ENCODE measurements at places on chromosomes 1 and 21.

GRCh38 chr21:42627527-42628289 lies 25.7 kb upstream of the PDE9A start:
- DNase-seq: no peak

DNA sequence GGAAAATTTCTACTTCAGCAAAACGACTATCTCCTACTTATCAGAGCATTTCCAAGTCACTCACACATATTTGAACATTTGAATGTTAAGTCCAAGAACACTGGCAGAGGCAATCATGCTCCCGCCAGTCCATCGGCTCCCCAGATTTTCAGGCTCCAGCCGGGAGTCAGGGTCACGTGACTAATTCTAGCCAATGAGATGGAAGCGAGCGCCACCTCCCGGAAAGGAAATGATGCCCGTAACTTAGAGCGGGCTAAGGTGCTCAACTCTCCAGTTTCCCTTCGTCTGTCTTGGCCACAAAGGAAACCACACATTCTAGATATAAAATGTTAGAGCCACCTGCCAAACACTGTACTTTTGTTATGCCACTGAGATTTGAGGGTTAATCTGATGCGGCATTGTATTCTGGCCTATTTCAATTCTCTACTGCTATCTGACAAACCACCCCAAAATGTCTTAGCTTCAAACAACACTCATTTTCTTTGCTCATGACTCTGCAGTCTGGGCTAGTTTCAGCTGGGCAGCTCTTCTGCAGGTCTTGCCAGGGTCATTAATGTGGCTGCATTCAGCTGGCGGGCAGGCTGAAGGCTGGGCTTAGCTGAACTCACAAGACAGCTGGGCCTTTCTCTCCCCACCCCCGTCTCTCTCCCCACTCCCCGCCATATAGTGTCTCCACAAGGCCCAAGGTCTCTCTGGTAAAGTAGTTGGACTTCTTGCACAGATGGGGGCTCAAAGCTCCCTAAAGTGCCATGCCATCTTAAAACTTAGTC lies 16.5 kb upstream of the LHX4 start:
- peak; percentile 52 for DNase-seq

DNA sequence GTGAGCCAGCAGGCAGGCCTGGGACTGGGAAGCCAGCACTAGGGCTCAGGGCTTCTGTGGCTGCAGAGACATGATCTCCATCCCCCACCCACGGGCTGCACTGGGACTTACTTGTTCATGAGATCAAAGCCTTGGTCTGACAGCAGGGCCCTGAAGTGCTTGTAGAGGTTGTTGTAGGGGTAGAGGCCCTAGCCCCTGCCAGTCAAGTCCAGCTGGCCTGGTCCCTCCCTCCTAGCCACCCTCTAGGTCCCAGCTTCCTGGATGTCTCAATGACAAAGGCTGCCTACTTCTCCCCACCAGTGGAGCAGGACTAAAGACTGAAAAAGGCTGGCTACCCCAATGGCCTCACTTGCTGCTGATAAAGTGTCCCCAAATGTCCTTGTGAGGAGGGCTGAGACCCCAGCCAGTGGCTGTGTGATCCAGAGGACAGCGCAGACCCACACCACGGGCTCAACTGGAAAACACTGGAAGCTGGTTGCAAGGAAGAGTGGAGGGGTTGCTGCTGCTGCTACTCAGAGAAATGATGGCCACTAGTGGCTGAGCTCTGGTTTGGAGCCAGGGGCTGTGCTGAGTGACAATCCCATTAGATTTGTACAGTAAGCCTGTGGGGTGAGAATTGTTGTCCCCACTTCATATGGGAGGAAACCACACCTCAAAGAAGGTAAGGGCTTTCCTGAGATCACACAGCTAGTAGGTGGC lies 1.4 kb downstream of the HTR1D start:
- DNase-seq: peak; percentile 50

GRCh38 chr1:212281590-212281989 lies 3.6 kb upstream of the PPP2R5A start:
- DNase-seq: no peak

- no peak for DNase-seq
Measured at GRCh38 chr1:61012341-61012761, 70.0 kb upstream of the NFIA start.

GRCh38 chr1:36349241-36349671 lies 25.8 kb upstream of the EVA1B start:
- no peak for DNase-seq

GRCh38 chr1:10057343-10057742 lies 24.6 kb downstream of the UBE4B start:
- DNase-seq: no peak

GRCh38 chr1:215792446-215792845 lies 225.3 kb downstream of the KCTD3 start:
- no peak for DNase-seq

GRCh38 chr21:37005548-37006485 lies 685 bp upstream of the RIPPLY3 start:
- DNase-seq: peak; percentile 34

DNA sequence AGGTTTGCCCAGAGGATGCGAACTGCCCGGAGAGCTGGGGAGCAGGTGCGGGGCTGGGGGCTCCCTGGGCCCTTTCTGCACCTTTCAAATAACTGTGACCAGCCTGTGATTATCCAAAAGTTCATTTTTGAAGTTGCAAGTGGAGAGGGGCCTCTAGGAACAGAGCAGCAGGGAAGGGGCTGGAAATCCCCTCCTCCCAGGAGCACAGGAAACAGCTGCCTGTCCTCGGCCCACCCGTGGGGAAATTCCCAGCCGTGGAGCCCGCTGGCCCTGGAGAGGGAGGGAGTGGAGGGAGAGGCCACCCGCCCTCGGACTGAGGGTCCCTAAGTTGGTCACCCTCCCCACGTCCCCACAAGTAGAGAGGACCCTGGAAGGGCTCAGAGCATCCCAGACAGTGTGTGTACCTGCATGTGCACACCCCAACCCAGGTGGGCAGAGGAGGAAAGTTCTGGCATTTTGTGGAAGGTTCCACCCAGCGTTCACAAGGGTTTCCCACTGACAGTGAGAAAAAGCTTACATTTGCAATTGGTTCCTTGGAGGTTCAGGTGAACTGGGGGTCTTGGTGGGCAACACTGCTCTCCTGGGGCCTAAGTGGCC lies 1.2 kb upstream of the TNFRSF4 start:
- no peak for DNase-seq

DNA sequence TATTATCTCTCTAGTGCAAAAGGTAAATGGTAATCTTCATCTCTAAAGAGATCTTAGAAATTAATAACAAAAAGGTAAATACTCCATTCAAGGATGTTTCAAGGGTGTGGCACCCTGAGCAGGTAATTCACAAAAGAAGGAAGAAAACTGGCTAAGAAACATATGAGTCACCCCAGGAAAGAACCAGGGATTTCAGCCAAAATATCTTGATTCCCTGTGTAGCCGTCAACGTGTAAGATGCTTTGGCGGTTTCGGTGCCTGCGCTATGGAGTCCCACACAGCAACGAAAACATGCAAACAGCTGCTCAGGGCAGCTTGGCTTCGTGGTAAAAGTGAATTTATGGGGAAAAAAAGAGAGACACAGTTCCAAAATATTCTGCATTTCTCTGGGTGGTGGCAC lies 3.7 kb downstream of the ITGB2 start:
- DNase-seq: no peak

DNA sequence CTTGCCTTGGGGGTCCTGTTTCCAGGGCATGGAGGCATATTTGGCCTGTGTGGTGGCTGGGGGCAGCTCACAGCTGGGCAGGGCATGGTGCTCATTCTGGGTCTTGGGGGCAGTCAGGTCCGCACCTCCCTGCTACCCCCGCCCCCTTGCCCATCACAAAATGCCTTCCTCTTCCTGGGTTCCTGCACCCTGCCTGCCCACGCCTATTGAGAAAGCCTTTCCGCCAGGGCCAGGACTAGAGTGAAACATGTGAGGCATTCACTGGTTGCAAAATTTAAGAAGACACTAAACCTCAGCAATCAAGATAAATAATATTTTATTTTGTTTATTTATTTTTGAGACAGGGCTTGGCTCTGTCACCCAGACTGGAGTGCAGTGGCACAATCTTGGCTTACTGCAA lies 19.7 kb downstream of the PTAFR start:
- no peak for DNase-seq

DNA sequence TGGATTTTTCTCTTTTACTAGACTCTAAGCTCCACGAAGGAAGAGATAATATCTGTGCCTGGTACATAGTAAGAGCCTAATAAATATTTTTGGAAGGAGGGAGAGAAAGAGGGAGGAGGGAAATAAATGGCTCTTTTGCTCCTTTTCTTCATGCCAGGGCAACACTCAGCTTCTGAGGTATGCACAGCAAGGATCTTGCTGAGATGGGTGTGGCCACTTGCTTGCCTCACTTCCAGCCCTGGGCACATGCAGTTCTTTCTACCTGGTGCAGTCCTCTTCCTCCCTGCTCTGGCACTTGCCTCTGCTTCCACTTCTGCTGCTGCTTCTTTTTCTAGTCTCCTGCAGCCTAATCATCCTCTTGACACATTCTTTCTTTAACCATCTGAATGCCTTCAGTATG lies 148.1 kb downstream of the FGGY start:
- no peak for DNase-seq

DNA sequence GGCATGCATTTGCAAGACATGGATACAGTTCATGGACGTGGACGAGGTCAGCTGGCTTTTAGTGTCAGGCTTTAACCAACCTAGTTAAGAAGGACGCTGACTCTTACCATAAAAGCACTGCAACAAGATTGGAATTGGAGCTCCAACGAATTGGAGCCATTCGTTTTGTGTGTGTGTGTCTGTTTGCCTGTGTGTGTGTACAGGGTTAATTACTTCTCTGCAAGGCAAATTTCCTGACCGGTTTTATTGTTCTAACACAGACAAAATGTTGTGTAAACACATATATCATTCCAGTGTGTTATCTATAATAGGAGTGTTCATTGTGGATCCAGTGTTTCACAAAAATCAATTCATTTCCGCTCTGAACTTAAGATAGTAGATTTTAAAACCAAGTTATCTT lies 7.9 kb downstream of the ITSN1 start:
- no peak for DNase-seq

DNA sequence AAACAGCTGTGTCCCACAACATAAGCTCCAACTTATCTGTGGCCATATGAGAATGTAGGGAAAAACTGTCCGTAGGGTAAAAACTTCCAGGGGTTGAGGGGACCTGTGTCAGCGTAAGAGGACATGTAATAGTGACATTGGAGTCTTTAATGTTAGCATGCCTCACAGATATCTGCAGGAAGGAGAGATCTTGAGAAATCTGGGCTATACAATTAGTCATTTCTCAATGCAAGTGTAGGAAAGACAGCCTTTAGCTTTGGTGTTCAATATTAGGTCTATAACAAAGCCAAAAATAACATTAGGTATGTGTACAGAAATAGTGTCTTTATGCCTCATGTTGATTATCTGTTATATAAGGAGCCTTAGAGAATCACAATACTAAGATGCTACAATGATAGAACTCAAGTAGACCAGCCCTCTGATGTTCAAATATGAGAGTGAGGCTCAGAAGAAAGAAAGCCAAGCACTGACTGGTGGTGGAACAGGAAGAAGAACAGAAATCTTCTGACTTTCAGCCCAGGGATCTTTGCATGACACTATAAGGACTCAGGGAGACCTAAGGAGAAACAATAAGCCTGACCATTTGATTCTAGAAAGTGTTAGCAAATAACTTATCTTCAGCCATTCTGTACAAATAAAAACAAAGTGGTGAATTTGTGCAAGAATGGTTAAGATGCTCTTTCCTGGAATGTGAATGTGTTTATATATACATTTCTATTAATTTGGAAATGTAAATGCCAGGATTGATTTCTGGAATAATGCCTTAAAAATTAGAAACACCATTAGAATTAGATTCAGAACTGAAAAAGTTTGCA lies 152.6 kb downstream of the ZC3H11B start:
- DNase-seq: no peak

GRCh38 chr1:218587900-218588299 lies 242.8 kb downstream of the TGFB2 start:
- no peak for DNase-seq

DNA sequence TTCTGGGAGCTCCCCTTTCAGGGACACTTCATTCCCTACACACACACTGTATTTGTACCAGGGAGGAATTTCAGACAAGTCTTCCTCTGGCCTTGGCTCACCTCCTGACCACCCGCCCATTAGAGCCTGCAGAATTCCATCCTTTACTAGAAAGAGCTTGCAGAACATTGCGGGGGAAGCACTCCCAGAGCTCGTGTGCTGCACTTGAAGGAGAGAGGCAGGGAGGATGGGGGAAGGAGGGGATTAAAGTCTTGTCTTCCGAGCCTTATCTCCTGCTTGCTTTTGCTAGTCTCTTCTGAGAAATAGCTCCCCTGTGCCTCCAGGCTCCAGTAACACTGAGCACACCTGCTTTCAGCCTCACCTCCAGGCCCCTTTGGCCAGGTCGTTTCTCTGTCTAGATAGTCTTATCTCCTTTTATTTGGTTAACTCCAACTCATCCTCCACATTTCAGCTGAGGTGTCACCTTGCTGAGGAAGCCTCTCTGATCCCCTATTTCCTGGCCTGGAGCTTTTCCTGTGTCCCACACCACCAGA lies 62.0 kb downstream of the PCNX2 start:
- DNase-seq: peak; percentile 67

- no peak for DNase-seq
Measured at GRCh38 chr1:227950735-227951346, 3.1 kb upstream of the WNT9A start.

DNA sequence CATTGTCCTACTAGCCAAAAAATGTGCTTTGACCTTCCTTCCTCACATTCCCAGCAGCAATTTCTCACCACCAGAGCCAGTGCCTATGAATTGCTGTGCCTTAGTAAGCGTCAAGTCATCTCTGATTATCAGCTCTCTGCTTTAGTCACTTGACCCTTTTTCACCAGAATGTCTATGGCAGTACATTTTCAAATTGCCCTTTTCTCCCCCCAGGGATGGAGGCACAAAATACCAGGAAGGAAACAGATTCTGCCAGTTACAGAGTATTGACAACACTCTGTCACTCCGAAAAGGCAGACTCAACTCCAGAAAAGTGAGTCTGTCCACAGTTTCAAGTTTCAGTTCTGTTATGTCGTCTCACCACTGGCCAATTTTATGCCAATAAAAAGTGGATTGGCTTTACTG lies 167.4 kb downstream of the TNFSF18 start:
- no peak for DNase-seq

- DNase-seq: no peak
Measured at GRCh38 chr21:42675403-42675802, 22.0 kb downstream of the PDE9A start.

DNA sequence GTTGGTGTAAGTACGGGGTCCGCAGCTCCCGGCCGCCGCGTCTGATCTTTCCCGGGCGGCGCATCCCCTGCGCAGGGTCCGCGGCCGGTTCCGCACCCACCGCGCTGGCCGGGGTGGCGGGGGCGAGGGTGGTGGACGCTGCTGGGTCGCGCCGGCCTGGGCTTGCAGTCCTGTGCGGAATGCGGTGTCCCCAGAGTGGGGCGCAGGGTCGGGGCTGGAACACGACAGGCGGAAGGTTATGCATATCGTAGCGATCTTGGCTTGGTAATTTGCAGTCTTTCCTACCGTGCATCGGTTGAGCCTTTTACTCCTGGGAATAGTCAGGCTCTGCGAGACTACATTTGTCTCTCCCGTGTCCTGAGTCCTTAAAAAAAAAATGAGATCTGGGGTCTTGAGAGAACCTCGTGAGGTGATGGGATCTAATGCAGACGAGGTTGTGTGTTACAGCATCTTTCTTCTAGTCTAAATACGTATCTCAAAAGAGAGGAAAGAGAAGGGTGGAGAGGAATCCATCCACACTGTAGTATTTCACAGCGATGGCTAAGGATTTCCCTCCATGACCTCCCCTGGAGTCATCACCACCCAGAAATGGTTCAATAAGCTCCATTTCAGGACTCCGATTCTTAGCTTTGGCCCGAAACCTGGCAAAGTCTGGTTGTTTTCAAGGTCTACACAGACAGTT lies 572 bp downstream of the ATP1B1 start:
- no peak for DNase-seq

GRCh38 chr1:100358210-100358609 lies 5.9 kb downstream of the CDC14A start:
- DNase-seq: no peak

Data from ELF-1 (cell line).